ENCODE measurements at places on chromosomes 6 and 20. TPM values are rescaled to one million over a fixed set of nuclear protein-coding genes. Genes with fewer than 3 reads are reported as not detected.

- DNase-seq = no peak
Measured at GRCh38 chr20:60900618-60901017, 351.4 kb upstream of the CDH4 start.

GRCh38 chr20:17612287-17612991 is 42.6 kb downstream of the DSTN start:
- no peak for DNase-seq

- no peak for DNase-seq
Measured at GRCh38 chr6:85191656-85192055, 258.2 kb upstream of the NT5E start.

The EDN3 gene
- polyA plus RNA-seq = 5.1 TPM

- no peak for DNase-seq
Measured at GRCh38 chr20:50323209-50323608, 132.6 kb downstream of the CEBPB start.

- no peak for DNase-seq
Measured at GRCh38 chr6:138546733-138547185, 47.5 kb upstream of the NHSL1 start.

The SLC16A10 gene
- polyA plus RNA-seq = 30.3 TPM

The LZTS3 gene
- 12.0 TPM for polyA plus RNA-seq

The RAB44 gene
- polyA plus RNA-seq = 0.06 TPM

- DNase-seq = no peak
Measured at GRCh38 chr6:122913558-122913957, 82.5 kb upstream of the CLVS2 start.

DNA sequence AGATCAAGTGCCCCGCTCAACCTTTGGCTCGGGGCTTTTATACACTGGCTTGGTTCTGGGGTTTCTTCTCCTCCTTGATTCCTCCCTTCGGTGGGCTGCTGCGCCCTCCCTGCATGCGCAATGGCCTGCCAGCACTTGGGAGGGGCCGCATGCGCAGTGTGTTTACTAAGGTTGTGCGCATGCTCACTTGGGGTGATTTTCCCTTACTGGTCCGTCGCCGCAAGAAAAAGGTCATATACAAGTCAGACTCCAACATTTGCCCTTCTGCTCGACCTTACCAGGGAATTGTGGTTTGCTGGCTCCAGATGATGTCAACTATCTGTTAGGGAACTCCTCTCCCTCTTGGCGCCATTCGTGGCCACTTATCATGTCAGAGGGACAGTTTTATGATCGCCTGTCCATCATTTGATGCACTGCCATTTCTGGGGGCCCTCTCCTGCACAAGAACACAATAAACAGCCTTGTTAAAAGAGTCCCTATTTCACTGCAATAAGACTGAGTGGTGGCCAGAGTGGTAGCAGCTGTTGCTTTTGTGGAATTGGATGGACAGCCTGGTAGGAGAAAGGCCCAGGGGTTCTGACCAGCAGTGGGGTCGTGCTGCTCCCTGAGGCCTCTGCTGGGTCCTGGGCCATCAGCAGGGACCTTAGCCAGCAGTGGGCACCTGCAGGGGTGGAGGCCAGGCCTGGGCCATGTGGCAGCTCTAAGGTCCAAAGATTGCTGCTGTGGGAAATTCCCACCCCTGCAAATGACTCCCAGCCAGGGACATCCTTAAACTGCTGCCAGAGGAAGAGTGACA is 2.8 kb upstream of the LBP start:
- DNase-seq = peak; percentile 78

DNA sequence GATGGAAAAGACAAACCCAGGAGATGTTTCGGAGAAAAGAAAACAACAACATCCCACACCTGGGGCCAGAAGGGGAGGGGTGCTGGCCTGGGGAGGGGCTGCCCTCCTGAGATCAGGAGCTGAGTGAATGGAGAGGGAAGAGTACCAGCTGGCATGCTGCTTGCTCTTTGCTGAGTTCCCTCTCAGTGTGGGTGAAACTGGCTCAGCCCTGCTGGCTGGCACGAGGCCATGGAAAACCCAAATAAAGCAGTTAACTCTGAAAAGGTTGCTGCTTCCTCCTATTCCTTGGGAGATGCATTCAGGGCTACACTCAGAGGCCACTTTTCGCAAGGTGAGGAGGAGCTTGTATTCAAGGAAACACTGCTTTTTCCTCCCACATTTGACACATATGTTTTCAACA is 8.0 kb upstream of the KCNK16 start:
- DNase-seq = no peak

DNA sequence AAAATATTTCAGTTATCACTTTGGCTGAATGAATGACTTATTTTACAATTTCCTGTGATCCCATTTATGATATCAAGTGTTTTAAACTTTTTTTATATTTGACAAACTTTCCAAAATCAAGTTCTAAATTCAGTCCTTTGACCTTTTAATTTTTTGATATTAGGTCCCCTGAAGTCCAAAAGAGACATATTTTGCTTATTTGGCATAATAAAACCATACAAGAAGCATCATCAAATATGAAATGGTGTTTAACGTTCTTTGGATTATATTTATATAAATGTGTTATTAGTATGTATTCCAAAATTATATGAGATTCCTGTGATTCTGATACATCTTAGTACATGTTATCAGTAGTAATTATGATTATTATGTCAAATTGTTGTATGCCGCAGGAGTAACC is 38.7 kb downstream of the ZNF133 start:
- no peak for DNase-seq

DNA sequence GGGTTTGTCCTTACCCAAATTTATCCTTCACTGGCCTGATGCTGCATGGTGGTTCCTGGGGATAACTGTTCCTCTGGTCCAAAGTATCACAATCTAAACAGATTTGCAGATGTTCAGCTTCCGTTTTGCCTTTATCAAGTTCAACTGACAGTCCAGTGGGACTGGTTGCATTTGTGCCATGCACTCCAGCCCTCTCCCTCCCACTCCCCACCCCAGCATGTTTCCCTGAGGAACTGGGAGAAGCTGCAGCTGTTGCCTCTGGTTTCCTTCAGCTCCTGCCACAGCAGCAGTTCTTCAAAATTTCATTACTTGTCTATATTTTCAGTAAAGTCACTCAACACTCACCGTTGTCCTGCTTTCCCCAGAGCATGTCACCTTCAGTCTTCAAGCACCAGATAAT is 39.5 kb upstream of the KIF16B start:
- no peak for DNase-seq

DNA sequence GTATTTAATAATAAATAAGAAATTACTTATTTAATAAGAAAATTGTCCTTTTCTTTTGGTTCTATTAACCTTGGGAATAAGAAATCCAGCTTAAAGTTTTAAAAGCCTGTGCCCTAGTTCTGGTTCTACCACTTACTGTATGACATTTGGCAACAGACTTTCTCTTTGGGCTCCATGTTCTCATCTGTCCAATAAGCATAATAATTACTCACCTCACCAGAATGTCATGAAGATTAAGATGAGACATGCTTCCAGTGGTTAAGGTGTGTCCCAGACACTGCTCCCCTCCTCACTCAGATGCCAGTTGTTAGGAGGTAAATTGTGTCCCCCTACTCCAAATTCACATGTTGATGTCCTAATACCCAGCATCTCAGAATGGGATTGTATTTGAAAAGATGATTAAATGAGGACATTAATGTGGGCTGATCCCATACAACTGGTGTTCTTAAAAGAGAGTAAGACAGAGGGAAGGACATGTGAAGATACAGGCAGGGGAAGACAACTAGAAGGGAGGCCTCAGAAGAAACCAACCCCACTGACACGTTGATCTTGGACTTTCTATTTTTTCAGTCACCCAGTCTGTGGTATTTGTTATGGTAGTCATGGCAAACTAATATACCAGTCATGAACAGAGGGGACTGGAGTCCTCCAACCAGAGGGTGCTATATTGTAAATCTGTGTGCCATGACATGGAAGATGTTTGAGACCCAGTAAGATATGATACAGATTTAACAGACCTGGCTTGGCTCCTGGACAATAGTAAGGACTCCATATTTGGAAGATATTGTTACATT is 6.4 kb upstream of the MICAL1 start:
- DNase-seq = no peak

- DNase-seq = no peak
Measured at GRCh38 chr6:137495703-137496336, 1.6 kb upstream of the OLIG3 start.

DNA sequence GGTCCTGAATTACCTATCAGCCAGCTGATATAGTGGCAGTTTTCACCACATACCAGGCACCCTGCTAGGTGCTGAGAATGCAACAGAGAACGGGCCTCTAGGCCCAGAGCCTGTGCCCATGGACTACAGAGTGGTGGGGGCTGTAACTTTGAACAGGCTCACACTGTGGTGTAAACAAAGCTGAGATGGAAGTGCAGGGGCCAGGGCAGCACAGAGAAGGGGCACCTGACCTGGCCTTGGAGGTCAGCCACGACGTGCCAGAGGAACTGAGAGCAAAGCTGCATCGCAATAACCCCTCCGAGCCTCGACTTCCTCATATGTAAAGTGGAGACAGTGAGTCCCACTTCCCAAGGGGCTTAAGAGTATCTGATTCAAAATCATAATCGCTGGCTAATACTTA is 105.8 kb downstream of the MAFB start:
- DNase-seq = no peak

DNA sequence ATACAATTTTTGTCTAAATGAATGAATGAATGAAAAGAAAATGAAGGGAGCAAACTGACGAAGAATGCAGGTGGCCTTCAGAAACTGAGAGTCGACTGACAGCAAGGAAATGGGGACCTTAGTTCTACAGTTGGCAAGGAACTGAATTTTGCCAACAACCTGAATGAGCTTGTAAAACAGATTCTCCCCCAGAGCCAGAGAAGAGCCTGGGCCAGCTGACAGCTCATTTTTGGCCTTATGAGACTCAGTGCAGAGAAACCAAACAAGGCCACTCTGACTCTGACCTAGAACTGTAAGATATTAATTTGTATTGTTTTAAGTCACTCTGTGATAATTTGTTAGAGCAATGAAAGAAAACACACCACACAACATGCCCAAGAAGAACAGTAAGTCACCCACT is 21.8 kb downstream of the MAN1A1 start:
- no peak for DNase-seq

GRCh38 chr6:70813885-70814284 is 143.0 kb downstream of the B3GAT2 start:
- DNase-seq = no peak

DNA sequence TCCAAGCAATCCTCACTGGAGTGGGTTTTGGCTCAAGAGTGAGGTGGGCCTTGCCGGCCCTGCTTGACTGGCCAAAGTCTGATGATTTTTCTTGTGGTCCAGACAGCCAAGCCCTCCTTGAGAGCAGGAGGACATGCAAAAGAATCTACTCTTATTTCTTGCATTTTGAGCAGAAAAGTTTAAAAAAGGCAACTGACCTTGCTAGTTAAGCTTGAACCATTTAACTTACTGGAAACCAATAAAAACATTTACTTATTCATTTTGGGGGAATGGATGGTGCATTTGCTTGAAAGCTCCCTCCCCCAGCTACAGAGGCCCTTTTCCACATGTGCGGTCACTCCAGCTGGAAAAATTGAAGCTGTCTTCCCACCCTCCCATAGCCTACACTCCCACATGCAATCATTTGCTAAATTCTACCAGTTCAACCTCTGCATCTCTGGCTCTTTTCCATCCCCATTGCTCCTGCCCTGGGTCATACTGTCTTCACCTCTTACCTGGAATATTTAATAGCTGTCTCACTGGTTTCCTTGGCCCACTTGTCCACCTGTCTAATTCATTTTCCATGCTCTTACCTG is 527.9 kb downstream of the DHX35 start:
- no peak for DNase-seq

The NMBR gene
- 0.27 TPM for polyA plus RNA-seq

DNA sequence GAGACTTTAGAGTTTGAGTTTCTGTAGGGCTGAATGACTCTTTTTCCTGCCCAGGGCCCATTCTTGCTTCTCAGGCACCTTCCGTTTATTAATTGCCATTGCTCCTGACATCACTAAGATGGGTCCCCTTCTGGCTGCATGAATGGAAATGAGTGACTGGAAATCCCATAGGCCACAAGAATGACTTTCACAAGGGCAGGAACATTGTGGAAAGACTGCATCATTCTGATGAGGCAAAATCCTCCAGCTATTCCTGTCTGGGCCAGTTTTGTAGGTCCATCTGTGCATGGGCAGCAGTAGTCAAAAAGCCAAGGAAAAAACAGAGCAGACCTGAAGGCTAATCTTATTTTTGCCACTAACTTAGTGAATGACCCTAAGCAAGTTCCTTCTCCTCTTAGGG is 19.3 kb downstream of the TMEM74B start:
- DNase-seq = no peak

- DNase-seq = no peak
Measured at GRCh38 chr20:1423625-1424106, 30.8 kb upstream of the FKBP1A start.

The FOXF2 gene
- 0.14 TPM for polyA plus RNA-seq

DNA sequence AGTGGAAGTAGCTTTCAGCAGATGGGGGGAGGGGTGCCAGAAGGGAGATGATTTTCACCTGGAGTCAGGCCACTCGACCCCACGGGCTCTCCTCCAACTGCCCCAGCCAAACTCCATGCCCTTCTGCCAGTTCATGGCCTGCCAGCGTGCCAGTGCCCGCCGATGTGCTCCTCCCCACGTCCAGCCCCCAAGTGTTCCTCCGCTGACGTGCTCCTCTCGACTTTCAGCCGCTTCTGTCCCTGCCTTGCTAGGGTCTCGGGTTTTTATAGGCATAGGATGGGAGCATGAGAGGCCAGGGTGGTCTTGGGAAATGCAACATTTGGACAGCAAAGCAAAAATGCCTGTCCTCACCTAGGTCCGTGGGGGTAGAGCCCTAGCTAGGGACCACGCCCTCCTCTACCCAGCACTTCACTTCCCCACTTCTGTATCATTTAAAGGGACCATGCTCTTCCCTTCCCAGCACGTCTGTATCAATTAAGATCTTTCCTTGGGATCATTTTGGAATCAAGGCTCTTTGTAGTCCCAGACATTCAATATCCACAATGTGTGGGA is 54.4 kb downstream of the PRND start:
- no peak for DNase-seq

The LY6G6F gene
- 0.44 TPM for polyA plus RNA-seq

The TSPO2 gene
- 0.86 TPM for polyA plus RNA-seq

GRCh38 chr6:128743974-128744765 is 138.8 kb upstream of the LAMA2 start:
- no peak for DNase-seq

The KIAA1755 gene
- 3.6 TPM for polyA plus RNA-seq

GRCh38 chr6:28976677-28977076 is 28.4 kb downstream of the ZNF311 start:
- DNase-seq = no peak

The CEP162 gene
- polyA plus RNA-seq = 22.2 TPM

GRCh38 chr20:25541676-25542075 is 43.7 kb downstream of the NINL start:
- no peak for DNase-seq

GRCh38 chr6:22569281-22570184 is at the start of gene HDGFL1:
HDGFL1 (plus strand) TSS chr6:22569566; CDS start chr6:22569576, 10 bp downstream.
- DNase-seq = no peak

DNA sequence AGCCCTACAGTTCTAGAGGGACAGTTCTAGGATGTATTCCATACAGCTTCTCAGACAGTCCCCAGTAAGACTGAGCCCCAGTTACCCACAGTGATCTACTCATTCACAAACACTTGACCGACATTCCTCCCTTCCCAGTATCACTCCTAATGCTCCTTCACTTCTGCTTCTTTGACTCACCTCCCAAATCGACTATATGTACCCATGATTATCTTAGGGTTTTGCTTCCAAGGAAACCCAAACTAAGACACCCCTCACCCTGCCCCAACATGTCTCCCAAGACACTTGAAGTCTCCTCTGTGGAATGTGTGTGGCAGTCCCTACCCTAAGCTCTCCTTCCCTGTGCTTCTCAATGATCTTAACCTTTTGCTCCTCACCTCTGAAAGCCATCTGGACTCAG is 23.6 kb upstream of the TGM6 start:
- no peak for DNase-seq
